ENCODE measurements at places on chromosomes 4 and X.

GRCh38 chr4:1365271-1366178, 18.5 kb downstream of the UVSSA start:
- DNase-seq = no peak

DNA sequence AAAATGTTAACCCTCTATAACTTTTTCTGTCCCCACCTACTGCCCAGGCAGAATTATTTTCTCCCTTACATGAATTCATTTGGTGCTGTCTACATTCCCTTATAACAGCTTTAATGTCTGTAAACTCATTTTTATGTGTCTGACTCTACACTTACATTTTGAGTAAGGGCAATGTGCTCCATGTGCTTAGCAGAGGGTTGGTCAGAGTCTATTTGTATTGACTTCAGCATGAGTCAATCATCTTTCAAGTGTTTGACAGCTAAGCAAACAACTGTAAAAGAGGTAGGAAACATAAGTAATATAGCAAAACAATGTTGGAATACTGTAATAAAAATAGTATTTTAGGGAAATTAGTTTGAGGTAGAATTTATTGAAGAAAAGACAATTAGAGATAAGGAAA, 6.3 kb downstream of the IL15 start:
- no peak for DNase-seq

DNA sequence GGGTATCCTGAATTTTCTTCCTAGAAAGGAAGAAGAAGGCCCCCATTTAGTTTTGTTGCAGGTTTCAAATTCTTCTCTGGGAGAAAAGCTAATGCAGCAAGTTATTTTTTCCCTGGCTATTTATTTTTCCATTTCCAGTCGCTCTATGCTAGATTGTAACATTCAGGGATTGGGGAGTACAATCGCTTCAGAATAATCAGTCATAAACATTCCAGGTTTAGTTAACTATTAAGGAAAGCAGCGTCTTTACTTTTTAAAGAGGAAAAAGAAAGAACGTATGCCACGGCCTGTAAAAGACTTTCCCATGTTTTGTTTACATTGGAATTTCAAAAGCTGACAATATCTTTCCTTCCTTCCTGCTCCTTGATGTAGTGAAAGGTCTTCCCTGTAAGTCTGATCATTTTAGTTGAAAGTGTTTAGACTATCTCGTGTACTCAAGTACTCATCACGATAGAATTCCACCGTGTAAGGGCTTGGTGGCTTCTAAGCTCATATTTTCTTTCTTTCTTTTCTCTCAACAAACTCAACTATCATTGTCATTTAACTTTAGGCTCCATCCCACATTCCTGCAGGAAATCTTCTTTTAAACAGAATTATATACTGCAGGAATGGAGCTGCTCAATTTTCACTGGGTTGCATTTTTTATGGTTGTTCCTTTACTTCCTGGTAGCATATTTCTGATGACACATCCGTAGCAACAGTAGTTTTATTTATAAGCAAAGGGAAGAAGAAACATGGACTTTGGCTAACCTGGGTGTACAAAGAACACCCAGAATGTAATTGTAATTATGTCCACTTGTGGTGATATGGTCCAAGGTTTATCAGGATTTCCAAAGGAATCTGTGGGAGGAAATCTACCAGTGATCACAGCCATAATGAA, 213.1 kb upstream of the FAT1 start:
- DNase-seq = peak; percentile 49

- DNase-seq = no peak
Measured at GRCh38 chr4:951594-952468, 19.6 kb downstream of the TMEM175 start.

GRCh38 chr4:80201252-80202151, 4.2 kb downstream of the PRDM8 start:
- no peak for DNase-seq

DNA sequence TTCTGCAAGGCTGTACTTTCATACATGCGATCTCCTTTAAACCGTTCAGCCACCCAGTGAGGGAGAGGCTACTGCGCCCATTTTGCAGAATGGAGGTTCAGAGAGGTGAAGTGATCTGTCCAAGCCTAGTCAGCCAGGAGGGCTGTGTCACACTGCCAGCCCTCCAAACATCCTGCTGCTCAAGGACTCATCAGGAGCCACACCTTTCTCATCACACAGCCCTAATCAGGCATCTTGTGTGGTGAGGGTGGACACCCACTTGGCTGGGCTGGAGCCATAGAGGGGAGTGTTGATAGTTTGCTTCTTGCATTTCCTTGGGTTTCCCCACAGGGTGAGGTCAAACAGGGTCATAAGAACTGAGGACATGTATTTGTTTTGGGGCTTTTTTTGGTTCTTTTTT, 5.4 kb upstream of the CXCR3 start:
- no peak for DNase-seq

DNA sequence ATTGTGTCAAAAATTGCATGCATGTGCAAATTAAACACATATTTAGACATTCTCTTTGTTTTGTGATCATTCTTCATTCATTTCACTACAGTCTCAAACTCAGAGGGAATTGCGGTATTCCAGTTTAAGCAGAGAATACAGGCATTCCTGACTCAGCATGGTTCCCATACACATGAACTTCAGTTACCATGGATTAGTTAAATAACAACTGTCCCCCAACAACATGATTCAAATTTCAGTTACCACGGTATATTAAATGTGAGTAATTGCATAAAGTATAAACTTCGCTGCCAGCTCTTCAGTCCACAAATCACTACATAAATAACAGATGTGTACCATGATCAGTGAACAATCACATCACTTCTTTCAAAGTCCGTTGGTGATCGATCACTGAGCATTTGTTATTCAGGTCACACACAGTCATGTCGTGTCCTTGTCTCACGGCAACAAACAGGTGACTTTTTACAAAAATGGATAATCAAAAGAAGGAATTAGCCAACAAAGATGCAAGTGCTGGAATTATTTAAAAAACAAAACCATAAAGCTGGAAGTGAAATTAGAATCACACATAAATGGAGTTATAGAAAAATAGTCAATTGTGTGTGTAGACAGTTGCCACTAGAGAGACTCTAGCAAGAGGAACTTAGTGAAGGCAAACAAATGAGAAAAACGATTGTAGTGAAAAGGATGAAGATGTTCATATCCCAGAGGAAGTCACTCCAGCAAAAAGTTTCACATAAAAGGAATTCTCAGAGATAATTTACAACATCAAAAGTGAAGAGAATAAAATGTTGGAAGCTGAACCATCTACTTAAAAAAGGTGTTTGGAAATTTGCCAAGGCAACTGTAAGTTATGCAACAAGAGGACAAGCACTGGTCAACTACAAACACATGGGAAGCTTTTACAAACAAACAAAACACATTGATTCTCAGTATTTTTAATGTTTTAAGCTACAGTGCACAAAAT, 138.6 kb upstream of the SMARCAD1 start:
- DNase-seq = no peak

GRCh38 chr4:10534820-10535219, 77.6 kb upstream of the ZNF518B start:
- no peak for DNase-seq

GRCh38 chr4:32564626-32565025, 1844.5 kb downstream of the PCDH7 start:
- DNase-seq = no peak

- no peak for DNase-seq
Measured at GRCh38 chr4:84733343-84734033, 150.6 kb downstream of the CDS1 start.

GRCh38 chrX:12403474-12404082, 265.3 kb downstream of the FRMPD4 start:
- no peak for DNase-seq

GRCh38 chrX:78104447-78105176, 564 bp downstream of the PGK1 start:
- peak; percentile 35 for DNase-seq

- peak; percentile 2 for DNase-seq
Measured at GRCh38 chrX:9610771-9611392, 146.0 kb downstream of the TBL1X start.

DNA sequence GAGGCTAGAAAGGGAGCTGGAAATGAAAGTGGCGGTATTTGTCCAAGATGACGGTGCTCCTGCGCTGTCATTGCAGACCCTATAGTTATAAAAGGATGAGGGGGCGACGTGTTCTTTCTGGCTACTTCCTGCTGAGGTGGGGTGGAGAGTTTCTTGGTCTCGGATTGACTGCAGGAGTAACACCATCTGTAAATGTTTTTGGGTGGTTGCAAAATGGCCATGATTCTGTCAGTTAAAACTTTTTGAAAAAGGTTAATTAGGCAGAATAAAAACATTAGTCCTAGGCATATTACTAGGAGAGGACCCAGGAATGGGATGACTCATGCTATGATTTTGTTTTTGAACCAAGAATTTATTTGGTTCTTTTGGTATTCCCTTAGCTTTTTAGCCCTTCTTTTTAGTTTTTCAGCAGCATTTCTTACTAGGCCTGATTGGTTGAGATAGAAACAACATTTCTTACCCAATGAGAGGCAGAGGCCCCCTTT, 53.1 kb downstream of the USP11 start:
- no peak for DNase-seq

GRCh38 chr4:139278485-139278884, 1.5 kb downstream of the MGARP start:
- no peak for DNase-seq

DNA sequence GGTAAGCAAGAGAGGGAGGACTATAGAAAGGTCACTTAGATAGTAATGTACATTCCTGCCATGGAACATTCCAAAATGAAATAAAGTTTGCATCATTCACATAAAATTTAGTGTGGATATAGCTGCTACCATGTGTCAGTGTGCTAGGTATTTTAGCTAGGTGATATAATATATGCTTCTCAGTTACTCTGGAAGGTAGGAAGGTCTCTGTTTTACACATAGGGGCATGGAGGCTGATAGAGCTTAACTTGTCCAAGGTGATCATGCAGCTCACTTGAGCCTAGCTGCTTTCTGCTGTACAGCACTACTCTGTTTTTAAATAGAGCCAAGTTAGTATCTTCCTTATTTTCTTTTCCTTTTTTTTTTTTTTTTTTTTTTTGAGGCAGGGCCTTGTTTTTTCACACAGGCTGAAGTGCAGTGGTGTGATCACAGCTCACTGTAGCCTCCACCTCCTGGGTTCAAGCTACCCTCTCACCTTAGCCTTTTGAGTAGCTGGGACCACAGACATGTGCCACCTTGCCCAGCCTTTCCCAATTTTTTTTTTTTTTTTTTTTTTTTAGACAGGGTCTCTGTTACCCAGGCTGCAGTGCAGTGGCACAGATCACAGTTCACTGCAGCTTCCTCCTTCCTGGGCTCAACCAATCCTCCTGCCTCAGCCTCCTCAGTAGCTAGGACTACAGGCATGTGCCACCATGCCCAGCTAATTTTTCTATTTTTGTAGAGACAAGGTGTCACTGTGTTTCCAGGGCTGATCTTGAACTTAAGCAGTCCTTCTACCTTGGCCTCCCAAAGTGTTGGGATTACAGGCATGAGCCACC, 10.4 kb downstream of the AFF1 start:
- DNase-seq = no peak

DNA sequence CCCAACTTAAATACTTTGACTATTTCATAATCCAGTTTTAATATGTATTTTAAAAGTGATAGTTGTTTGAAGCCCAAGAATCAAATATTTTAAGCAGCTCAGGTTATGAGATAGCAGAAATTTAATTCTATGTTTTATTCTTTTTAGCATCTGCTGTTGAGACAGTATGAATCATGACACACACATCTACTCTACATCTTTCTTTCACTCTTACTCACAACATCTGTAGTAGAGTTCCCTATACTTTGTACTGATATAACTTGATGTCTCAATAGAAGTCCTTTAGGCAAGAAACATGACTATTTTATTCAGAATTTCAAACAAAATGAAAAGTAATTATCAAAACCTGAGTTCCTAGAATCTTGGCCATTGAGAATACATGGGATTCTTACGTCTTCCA, 187.9 kb upstream of the GNPDA2 start:
- no peak for DNase-seq

- DNase-seq = no peak
Measured at GRCh38 chr4:125836597-125837195, 521.9 kb downstream of the FAT4 start.

- DNase-seq = no peak
Measured at GRCh38 chr4:815464-816146, 10.3 kb downstream of the CPLX1 start.

GRCh38 chr4:23388699-23389395, 501.0 kb downstream of the PPARGC1A start:
- DNase-seq = no peak

DNA sequence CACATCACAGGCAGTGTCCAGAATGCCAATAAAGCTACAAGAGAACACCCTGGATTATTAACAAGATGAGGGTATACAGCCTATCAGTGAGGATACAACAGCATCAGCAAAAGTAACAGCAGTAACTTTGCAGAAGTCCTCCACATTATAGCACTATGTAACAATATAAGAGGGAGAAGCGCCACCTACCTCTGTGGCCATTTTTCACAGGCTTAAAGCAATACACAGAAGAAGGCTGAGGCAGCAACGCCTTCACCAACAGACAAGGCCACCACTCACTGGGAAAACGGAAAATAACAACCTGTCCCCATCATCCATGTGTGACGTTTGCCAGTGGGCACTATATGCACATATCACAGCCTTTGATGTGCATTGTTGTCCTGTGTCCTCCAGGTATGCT, 12.5 kb downstream of the RTL8B start:
- no peak for DNase-seq

DNA sequence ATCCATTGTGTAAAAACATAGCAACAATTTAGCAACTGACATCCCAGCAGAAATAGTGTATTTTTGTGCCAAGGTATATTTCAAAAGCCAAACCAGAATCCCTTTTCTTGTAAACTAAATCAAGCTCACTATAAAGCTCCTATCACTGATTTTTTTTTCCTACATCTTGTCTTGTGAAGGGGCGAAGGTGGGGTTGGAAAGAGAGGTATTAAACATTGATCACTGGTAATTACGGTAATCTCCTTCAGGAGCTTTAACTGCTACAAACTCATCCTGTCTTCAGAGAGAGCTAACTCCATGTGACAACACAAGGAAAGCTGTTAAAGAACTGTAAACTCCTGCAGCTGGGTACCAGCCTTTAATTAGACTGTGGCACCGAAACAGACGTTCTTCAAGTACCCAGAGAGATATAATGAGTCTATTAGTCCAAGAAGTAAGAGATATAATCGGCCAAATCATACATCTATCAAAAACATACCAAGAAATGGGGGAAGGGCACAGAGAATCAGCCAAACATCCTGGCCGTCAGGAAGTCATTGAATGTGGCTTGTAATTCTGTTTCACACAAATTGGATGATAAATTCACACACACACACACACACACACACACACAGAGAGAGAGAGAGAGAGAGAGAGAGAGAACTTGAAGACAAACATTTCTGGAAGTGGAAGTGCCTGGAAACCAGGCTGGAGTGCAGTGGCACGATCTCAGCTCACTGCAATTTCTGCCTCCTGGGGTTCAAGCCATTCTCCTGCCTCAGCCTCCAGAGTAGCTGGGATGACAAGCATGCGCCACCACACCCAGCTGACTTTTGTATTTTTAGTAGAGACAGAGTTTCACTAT, 111.9 kb upstream of the PPARGC1A start:
- no peak for DNase-seq

Data from urothelium cell line (cell line).